HS-5 (cell line): ENCODE measurements at places on chromosomes 3 and 15.
A peak's percentile ranks its signal among the peaks of the same experiment; 100 is the strongest.

DNA sequence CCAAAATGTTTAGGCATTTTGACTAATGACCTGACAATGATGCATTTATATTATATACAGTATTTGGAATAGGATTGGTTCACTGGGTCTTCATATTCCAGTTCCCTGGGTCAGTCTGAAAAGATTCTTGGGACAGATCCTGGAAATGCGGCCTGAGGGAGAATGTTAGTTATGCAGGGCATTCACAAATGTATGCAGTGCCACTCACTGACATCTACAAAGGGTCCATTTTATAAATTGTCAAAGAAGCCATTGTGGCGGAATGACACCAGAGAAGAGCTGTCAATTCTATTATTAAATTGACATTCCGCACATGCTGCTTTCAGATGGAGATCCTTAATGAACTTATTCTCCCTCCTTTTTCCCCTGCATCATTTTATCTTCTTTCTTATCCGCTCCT lies 176.6 kb downstream of the VGLL3 start:
- DNase-seq = no peak

DNA sequence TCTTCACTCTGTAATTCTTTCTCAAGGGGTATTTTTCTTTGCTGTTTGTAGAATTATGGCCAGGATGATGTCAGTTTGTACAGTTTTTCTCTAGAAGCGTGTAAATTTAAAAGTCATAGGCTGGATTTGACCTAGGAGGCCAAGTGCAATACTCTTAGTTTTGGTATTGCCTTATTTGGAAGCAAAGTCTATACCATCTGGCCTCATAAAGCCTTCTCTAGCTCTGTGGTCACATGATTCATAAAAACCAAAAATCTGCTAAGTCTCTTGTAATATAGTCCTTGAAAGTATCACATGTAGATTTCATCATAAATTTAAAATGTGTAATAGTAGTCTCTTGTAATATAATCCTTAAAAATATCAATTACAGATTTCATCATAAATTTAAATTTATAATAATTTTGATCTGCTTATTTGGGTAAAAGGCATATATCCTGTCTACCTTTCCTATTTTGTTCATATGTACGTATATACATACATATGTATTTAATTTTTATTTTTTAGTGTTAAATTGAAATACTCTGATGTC lies 25.6 kb downstream of the TEX9 start:
- peak; percentile 9 for DNase-seq

DNA sequence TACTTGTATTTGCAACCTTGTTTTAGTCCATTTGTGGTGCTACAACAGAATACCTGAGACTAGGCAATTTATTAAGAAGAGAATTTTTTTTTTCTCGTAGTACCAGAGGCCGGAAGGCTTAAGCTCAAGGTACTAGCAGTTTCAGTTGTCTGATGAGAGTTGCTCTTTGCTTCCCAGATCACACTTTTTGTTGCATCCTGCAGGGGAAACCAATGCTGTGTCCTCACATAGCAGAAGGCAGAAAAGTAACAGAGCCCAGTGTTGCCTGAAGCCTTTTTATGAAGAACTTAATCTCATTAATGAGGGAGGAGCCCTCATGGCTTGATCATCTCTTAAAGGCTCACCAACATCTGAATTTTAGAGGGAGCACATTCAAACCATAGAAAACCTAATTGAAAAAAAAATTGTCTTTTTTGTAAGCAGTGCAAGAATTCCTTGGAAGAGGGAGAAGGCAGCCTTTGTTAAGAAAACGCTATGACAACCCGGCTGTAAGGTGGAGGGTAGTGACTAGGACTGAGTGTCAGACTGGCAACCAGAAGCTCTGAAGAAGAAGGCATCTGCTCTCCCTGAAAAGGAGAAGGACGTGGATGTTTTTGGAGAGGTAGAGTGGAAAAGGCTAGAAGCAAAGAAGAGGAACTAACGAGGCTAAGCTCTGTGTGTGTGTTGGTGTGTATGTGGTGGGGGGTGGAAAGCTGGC lies 1245.3 kb downstream of the ROBO2 start:
- DNase-seq = no peak

GRCh38 chr3:180909369-180910127 lies 2.9 kb upstream of the FXR1 start:
- no peak for DNase-seq

DNA sequence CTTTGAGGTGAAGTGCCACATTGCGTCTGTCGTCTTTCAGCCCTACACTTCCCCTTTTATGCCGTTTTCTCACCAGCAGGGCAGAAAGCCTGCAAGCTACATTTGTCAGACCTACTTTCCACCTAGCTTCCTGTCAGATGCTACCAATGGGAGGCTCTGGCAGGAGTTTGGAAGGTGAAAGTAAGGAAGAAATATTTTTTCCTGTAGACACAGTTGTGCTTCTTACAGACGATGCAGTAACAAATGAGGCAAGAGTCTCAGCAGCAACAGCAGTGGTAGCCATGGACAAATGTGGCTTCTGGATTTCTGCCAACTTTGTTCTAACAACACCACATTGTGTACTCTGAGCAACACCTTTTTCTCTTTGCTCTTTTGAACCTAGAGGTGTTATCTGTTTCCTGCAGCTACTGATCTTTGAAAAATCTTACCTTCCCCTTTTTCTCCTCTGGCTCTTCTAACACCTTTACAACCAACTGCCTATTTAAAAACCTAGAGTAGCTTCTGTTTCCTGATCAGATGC lies 70.6 kb upstream of the STT3B start:
- DNase-seq = no peak

GRCh38 chr3:126434264-126434590 lies 39.5 kb downstream of the CFAP100 start:
- DNase-seq = no peak

GRCh38 chr3:160012108-160012507 lies 23.5 kb downstream of the IL12A start:
- DNase-seq = no peak

GRCh38 chr15:73927003-73927475 lies 777 bp downstream of the LOXL1 start:
- DNase-seq = no peak

- no peak for DNase-seq
Observed at GRCh38 chr3:45659661-45660566, 29.3 kb upstream of the SACM1L start.

- DNase-seq = no peak
Observed at GRCh38 chr3:114362815-114363214, 69.0 kb downstream of the TIGIT start.

- no peak for DNase-seq
Observed at GRCh38 chr3:37546876-37547275, 314.8 kb upstream of the CTDSPL start.

GRCh38 chr3:11642431-11643191 lies 1.1 kb downstream of the VGLL4 start:
- peak; percentile 70 for DNase-seq

DNA sequence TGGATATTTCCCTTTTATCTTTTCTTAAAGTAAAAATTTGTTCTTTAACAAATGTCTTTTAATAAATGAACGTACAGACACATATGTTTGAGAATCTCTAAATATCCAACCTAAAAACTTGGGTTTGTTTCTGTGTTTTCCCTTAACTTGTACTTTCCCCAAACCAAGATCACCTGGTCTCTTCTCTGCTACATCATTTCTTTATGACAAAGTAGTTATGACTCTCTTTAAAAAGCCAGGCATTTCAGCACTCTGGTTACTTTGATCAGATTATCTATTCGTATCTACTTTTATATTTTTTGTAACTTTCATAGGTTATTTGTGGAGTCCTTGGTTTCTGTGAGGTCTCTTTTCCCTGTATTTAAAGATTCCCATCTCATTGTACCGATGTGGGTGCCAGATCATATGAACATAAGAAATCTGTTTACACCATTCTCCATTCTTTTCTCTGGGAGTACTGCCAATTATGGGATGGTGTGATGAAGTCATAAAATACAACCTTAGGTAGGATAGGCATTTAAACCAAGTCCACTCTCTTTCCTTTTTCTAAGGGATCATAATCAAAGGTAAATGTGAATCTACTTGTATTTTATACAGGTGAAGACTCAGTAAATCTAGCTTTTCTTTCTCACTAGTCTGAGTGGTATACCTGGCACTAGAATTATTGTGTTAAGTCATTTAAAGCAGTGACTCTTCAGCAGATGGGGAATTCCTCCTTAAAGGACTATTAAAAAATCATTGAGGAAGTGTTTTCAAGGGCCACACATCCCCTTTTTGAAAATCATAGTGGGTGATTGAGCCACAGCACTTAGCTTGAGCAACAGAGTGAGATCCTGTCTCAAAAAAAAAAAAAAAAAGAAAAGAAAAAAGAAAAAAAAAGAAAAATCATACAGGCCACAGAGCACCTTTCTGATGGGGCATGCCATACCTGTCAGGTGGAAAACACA lies 12.4 kb upstream of the NFKBIZ start:
- no peak for DNase-seq

DNA sequence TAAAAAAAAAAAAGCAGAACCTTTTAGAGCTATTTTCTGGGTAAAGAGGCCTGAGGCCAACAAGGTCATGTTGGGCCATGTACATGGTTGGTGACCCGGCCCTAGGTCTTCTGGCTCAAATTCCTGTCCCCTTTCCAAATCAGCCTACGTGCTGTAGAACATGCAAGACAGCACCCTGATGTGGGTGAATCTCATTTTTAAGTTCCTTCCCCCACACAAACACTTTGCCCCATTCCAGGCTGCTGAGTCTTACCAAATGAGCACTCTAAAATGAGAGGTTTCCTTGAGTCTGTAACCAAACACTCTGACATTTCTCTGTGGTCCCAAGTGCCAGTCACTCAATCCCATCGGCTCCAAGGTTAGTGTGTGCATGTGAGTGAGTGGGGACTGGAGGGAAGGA lies 9.4 kb downstream of the BCL6 start:
- no peak for DNase-seq

GRCh38 chr15:78035321-78035751 lies 42.2 kb downstream of the TBC1D2B start:
- no peak for DNase-seq

DNA sequence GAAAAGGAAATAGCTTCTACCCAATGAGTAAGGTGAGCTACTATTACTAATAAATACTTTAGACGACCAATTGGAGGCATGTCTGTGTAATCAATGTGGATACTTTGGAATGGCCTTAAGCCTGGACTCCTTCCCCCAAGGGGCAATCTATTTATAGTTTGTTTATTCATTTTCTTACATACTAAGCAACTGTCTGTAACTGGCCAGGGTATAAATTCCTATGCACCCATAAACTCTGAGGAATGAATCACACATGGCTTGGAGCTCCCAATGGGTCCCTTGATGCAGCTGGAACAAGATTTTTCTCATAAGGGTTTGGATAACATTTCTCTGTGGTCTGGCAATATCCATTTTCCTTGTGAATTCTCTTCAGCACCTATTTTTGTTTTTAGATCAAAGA lies 506.8 kb downstream of the EDEM1 start:
- no peak for DNase-seq

GRCh38 chr15:66720206-66721010 lies 18.4 kb downstream of the SMAD6 start:
- no peak for DNase-seq

- no peak for DNase-seq
Observed at GRCh38 chr15:84942456-84942855, 39.2 kb upstream of the PDE8A start.

GRCh38 chr15:46930426-46930825 lies 786.9 kb upstream of the SEMA6D start:
- no peak for DNase-seq

GRCh38 chr3:126961191-126961790 lies 21.6 kb upstream of the PLXNA1 start:
- DNase-seq = peak; percentile 25

- DNase-seq = no peak
Observed at GRCh38 chr3:168952551-168952950, 711.0 kb downstream of the MECOM start.

GRCh38 chr3:32384938-32385337 lies 6.7 kb upstream of the CMTM7 start:
- DNase-seq = no peak

GRCh38 chr3:48662753-48663488 lies at the start of gene CELSR3:
Gene CELSR3 (minus strand): TSS chr3:48662886. CDS start chr3:48662634, 252 bp downstream.
- peak; percentile 61 for DNase-seq

DNA sequence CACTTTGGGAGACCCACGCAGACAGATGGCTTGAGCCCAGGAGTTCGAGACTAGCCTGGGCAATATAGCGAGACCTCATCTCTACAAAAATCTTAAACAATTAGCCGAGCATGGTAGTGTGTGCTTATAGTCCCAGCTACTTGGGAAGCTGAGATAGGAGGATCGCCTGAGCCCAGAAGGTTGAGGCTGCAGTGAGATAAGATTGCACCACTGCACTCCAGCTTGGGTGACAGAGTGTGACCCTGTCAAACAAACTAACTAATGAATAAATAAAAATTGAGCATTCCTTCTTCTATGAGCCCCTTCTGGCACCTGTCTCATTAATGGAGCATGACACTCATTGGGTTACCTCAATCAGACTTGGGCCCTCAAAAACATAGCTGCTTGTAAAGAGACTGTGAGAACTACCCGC lies 7.5 kb downstream of the ZDHHC3 start:
- DNase-seq = no peak

- DNase-seq = peak; percentile 65
Observed at GRCh38 chr3:149654188-149654601, 3.6 kb downstream of the WWTR1 start.

DNA sequence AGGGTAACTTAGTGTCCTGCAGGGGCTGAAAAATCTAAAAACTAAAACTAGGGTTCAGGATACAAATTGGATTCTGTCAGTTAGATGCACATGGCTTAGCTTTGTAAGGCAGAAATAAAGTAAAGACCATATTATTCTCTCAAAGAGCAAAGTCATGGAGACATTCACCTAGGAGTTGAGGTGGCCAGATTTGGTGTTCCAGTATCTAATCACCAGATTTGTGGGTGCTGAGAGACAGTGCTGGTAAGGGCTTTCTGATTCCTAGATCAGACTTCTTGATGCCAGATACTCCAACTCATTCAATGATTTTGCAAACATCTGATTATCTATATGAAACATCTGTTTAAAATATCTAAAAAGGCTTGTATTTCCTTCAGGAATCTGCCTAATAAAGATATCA lies 28.3 kb upstream of the TBC1D5 start:
- DNase-seq = no peak

DNA sequence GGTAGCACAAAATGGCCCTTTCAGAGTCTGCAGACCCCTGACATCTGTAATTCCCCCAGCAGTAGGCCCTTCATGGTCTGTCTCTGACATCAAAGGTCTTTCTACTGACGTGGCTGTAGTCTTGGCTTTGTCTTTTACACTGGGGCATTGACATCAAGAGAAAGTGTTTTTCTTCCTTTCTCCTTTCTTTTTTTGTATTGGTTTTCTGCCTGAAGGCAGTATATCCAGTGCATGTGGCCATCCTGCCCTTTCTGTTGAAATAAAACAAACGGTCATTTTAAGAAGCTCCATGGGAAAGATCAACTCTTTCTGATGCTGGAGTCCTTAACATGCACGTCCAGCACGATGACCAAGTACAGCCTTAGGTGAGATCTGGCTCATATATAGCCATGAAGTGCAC lies 106.8 kb upstream of the SAMMSON start:
- no peak for DNase-seq

- no peak for DNase-seq
Observed at GRCh38 chr15:48759921-48760320, 50.9 kb downstream of the CEP152 start.
